ENCODE measurements at places on chromosomes 16 and 17. TPM values are rescaled to one million over a fixed set of nuclear protein-coding genes. Genes with fewer than 3 reads are reported as not detected.
A peak's percentile ranks its signal among the peaks of the same experiment; 100 is the strongest.

DNA sequence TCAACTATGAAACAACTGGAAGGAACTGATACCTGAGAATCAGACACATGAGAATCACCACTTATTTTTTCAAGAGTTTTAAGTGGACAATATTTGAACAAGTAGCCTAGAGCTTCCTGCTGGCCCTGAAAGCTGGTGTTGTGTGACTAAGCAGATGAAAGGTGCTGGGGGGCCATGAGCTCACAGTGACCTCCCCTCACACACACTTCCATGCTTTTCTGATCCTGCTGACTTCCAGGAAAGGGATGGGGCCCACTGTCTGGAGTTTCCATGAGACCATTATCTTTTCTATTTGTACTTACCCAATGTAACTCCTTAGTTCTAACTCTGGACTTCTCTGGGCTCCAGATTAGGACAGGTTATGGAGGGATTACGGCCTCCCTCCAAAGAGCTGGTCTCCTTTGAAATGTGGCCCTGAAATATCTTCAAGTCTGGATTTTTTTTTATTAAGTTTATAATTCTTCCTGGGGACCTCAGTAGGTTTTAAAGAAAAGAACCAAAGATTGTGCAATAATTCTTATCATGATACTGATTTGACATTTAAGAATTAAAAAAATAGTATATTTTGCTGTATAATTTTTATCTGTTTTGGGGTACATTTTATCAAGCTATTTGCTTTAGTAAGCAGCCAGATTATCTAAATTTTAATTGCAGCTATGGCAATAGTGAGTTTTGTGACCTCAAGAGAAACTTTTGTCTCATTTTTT, 4.9 kb downstream of the CAPNS2 start:
- no peak overlapping the region for H3K4me3 ChIP-seq
- H3K36me3 ChIP-seq = no peaks in the 10 kb centered on the region
- H3K4me1 ChIP-seq = no peaks in the 10 kb centered on the region
- H3K27me3 ChIP-seq = peaks cover 2% of the 10 kb centered on the region
- H3K27ac ChIP-seq = no peak overlapping the region

KRT40 gene
- total RNA-seq = not detected

GRCh38 chr17:56880571-56880970, 33.3 kb downstream of the TRIM25 start:
- no peak for DNase-seq
- no peak overlapping the region for H3K27ac ChIP-seq

GRCh38 chr17:81871387-81872230, 472 bp upstream of the ARHGDIA start:
- peaks cover 27% of the 10 kb centered on the region for H3K36me3 ChIP-seq
- H3K4me1 ChIP-seq = peaks cover 34% of the 10 kb centered on the region
- peak overlapping the region; percentile 92 for H3K27ac ChIP-seq
- peak overlapping the region; percentile 81 for H3K4me3 ChIP-seq

- no peak overlapping the region for H3K4me3 ChIP-seq
- H3K27ac ChIP-seq = no peak overlapping the region
- DNase-seq = no peak
- no peaks in the 10 kb centered on the region for H3K4me1 ChIP-seq
- H3K36me3 ChIP-seq = no peaks in the 10 kb centered on the region
These were observed 33.0 kb upstream of the PMP22 start for GRCh38 chr17:15298176-15298575.

ZNF764 gene
- 8.0 TPM for total RNA-seq

- no peak overlapping the region for H3K27ac ChIP-seq
- H3K27me3 ChIP-seq = peaks cover 13% of the 10 kb centered on the region
- H3K36me3 ChIP-seq = no peaks in the 10 kb centered on the region
- H3K4me3 ChIP-seq = no peak overlapping the region
These were observed 31.5 kb upstream of the CDH5 start for GRCh38 chr16:66334853-66335574.

DNA sequence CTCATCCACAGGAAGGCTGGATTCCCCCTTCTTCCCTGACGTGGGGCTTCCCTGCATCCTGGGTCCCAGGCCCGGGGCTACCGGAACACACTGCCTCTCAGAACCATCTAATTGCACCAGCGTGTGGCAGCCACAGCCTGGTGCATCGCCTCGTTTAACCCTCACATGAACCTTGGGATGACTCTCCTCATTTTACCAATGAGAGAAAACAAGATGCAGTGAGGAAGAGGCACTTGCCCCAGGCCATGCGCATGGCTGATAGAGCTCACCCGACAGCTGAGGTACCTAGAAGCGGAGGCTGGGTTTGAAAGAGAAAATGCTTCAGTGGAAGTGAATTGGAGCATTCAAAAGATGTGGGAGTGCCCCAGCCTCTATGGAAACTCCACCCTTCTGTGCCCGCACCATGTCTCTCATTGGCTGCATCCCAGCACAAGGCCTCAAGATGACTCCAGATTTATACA, 162.3 kb downstream of the KATNIP start:
- no peak for DNase-seq
- H3K27ac ChIP-seq = no peak overlapping the region
- H3K4me1 ChIP-seq = no peaks in the 10 kb centered on the region
- H3K27me3 ChIP-seq = no peaks in the 10 kb centered on the region
- no peak overlapping the region for H3K4me3 ChIP-seq
- peaks cover 3% of the 10 kb centered on the region for H3K36me3 ChIP-seq

C1QTNF8 gene
- total RNA-seq = not detected

DNA sequence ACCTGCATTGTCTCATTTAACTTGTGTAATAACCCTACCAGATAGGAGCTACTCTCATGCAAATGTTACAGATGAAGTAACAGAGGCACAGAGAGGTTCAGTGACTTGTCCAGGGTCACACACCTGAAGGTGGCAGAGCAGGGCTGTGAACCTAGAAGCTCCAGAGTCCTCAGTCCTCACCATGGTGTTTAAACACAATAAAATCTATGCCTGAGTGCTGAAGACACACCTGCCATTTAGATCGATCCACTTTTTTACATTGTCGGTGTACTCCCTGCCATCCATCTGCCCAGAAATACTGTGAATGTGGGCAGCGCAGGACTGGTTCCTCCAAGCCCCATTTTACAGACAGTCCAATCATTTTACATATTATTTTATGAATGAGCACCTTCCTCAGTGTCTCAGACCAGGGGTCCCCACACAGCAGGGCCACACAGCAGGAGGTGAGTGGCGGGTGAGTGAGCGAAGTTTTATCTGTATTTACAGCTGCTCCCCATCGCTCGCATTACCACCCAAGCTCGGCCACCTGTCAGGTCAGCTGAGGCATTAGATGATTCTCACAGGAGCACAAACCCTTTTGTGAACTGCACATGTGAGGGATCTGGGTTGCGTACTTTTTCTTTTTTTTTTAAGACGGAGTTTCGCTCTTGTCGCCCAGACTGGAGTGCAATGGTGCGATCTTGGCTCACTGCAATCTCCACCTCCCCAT, 5.6 kb downstream of the IL4R start:
- no peaks in the 10 kb centered on the region for H3K27me3 ChIP-seq
- peak; percentile 28 for DNase-seq
- H3K4me3 ChIP-seq = peak overlapping the region; percentile 90
- H3K36me3 ChIP-seq = peaks cover 74% of the 10 kb centered on the region
- H3K4me1 ChIP-seq = peaks cover 87% of the 10 kb centered on the region

- H3K36me3 ChIP-seq = peaks cover 28% of the 10 kb centered on the region
- peaks cover 36% of the 10 kb centered on the region for H3K4me1 ChIP-seq
- peak overlapping the region; percentile 67 for H3K27ac ChIP-seq
- H3K4me3 ChIP-seq = peak overlapping the region; percentile 79
These were observed 718 bp downstream of the NDUFAB1 start for GRCh38 chr16:23595246-23595950.

C17orf67 gene
- 4.0 TPM for total RNA-seq

DNA sequence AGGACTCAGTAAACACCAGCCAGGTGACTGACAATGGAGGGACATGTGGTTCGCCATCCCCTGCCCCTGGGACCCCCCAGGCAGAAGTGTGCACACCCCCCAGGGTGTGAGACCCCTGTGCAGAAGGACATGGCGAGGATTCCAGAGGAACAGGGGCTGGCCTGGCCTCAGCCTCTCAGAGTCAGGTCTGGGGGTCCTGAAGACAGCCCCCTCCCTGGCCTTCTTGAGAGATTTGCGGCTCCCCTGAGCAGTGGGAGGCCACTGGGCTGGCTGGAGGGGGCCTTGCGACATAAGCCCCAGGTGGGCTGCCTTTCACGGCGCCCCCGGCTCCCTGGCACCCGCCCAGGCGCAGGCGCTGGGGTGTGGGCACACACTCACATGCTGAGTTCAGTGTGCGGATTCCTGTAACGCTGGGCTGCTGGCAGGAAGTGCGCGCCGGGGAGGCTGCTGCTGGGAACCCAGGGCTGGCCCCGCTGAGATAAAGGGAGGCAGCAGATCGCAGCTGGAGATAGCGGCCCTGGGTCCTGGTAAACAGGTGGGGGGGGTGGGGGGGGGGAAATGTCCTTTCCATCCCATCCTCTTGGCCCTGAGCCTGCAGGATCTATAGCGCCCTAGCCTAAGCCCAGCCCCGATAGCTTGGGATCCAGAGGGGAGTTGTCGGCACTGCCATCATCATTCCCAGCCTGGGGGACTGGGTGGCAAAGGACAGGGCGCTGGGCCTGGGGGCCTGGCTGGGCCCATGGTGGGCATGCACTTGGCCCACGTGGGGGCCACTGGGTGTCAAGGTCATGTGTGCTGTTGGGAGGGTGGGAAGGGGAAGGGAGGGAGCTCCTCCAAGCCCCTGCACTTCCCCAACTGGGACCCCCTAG, 27.1 kb downstream of the TMEM235 start:
- peaks cover 60% of the 10 kb centered on the region for H3K4me1 ChIP-seq
- peak; percentile 90 for DNase-seq
- peak overlapping the region; percentile 83 for H3K27ac ChIP-seq
- H3K4me3 ChIP-seq = peak overlapping the region; percentile 71
- H3K36me3 ChIP-seq = no peaks in the 10 kb centered on the region

DNA sequence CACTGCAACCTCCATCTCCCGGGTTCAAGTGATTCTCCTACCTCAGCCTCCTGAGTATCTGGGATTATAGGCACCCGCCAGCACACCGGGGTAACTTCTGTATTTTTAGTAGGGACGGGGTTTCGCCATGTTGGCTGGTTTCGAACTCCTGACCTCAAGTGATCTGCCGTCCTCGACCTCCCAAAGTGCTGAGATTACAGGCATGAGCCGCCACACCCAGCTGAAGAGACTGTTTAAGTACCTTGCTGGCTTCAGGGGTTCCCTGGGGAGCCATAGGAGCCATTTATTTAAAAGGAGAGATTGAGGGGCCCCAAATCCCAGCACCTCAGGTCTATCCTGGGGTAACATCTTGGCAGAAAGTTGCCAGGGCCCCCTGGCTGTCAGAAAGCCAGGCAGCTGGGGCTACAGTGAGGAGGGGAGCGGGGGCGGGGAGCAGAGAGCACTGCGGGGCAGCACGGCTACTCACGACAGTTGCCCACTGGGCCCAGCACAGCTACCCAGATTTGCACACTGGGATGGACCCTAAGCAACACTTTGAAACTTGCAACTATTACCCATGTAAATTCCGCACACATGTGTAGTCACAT, 1.6 kb downstream of the SNAI3 start:
- H3K36me3 ChIP-seq = peaks cover 3% of the 10 kb centered on the region
- H3K4me3 ChIP-seq = peak overlapping the region; percentile 70
- H3K27ac ChIP-seq = peak overlapping the region; percentile 51
- H3K4me1 ChIP-seq = peaks cover 40% of the 10 kb centered on the region
- H3K27me3 ChIP-seq = no peaks in the 10 kb centered on the region

- DNase-seq = peak; percentile 95
- H3K36me3 ChIP-seq = peaks cover 23% of the 10 kb centered on the region
- H3K27ac ChIP-seq = peak within 1 kb of the TSS; percentile 98
These were observed at the start of gene RUNDC1 for GRCh38 chr17:42980274-42980765. RUNDC1 (plus strand) TSS chr17:42980565; CDS start chr17:42980577, 12 bp downstream.

DNA sequence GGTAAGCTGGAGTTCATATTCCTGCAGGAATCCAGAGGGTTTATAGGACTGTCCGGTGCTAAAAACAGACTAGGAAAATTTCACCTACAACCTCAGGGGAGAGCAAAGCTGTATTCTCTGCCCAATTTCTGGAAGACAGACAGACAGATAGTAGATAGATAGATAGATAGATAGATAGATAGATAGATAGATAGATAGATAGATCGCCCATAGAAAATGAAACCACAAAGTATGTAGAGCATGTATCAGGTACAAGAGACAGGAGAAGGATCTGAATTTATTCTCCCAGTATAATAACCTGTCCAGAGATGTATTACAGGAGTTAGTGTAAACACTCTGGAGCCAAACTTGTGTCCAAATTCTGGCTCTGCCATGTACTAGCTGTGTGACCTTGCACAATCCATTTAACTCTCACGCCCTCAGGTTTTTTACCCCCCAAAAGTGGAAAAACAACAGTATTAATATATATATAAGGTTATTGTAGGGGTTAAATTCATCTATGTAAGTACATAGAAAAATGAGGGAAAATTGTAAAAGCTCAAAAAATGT, 2.1 kb upstream of the ABCA6 start:
- H3K36me3 ChIP-seq = no peaks in the 10 kb centered on the region
- no peaks in the 10 kb centered on the region for H3K4me1 ChIP-seq
- H3K27ac ChIP-seq = no peak overlapping the region
- no peak overlapping the region for H3K4me3 ChIP-seq

DNA sequence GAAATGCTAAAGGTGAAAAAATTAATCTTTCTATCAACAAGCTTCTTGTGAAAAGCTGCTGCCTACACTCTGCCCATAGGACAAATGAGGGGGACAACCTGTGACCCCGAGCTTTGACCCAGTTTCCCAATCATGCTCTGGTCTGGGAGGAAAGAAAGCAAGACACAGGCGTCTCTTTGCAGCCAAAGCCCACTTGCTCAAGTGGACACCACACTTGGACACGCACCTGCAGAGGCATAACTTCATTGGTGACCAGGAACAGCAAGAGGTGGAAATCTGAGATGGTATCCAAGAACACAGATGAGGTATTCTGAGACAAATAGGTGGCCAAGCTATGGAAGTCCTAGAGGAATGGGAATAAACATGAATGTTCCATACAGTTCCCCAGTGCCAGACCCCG, 15.0 kb upstream of the FAAP100 start:
- no peaks in the 10 kb centered on the region for H3K4me1 ChIP-seq
- no peak overlapping the region for H3K27ac ChIP-seq
- no peak for DNase-seq

DNA sequence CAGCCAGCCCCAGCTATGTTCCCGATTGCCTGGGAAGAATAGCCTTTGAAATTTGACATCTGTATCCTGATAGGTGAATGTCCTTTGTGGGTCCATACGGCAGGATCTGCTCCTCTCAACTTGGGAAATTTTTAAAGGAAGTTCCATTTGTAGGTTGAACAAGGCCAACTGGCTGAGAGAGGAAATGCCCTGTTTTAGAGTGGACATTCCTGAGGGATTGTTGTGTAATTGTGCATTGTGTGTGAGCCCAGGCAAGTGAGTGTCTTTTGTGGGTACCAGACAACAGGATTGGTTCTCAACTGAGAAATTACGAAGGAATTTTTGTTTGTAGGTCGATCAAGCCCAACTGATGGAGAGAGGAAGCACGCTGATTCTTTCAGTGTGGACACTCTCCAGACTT, 2.6 kb upstream of the CPHXL2 start:
- no peak overlapping the region for H3K27ac ChIP-seq
- no peaks in the 10 kb centered on the region for H3K27me3 ChIP-seq
- H3K36me3 ChIP-seq = no peaks in the 10 kb centered on the region
- no peak overlapping the region for H3K4me3 ChIP-seq

SYT17 gene
- not detected for total RNA-seq

DNA sequence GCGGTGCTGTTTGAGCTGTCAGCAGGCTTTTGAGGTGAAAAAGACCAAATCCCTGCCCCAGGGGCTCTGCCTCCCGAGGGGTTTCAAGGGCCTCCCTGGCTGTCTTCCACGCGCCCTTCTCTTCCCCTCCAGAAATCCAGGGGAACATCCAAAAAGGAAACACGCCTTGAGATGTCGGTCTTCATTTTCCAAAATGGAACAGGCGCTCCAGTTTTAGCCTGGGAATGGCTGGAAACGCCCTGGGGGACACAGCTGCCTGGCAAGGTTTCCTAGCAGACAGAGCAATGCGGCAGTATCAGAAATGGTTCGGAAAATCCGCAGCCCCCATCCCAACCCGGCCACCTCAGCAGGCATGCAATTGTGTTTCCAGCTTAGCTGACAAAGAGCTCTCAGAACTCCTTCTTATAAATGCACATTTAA, 16.6 kb upstream of the LITAF start:
- H3K4me3 ChIP-seq = no peak overlapping the region
- no peak for DNase-seq
- H3K27me3 ChIP-seq = no peaks in the 10 kb centered on the region
- no peak overlapping the region for H3K27ac ChIP-seq
